NB4 (cell line): ENCODE measurements at places on chromosomes 7 and 10.

GRCh38 chr10:102120991-102121738 lies 997 bp upstream of the LDB1 start:
- DNase-seq = no peak

DNA sequence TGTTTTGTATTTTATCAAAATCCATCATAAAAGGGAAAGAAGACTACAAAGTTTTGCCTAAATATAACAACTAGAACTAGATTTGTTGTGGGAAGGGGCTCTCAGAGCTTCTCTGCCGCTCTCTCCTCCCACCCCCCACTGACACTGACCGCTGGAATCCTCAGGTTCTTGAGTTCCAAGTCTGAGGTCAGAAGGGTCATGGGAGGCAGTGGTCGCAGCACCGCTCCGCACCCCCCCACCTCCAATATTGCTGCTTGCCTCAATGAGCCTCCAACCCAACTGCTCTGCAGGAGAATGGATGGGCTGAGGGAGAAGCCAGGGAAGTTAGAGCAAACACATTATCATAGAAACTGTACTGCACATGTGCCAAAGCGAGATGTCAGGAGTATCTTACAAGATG lies 359.4 kb downstream of the GRID1 start:
- no peak for DNase-seq

DNA sequence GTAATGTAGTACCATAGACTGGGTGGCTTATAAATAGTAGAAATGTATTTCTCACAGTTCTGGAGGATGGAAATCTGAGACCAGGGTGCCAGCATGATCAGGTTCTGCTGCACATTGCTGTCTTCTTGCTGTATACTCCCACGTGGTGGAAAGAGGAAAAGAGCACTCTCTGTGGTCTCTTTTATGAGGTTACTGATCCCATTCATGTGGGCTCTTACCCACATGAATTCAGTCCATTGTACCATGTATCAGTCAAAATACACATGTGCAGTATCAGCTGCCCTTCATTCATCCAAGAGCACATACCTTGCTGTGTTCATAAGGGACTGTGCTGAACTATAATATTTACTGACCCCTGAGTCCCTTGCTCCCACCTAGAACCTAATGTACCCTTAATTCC lies 17.1 kb downstream of the PNLIPRP2 start:
- DNase-seq = no peak

- DNase-seq = no peak
Measured at GRCh38 chr7:157795199-157795598, 458.4 kb downstream of the DNAJB6 start.

GRCh38 chr10:109892117-109892516 lies 31.2 kb downstream of the XPNPEP1 start:
- peak; percentile 49 for DNase-seq

GRCh38 chr7:83478616-83479015 lies 170.3 kb downstream of the SEMA3E start:
- no peak for DNase-seq
